ENCODE measurements at places on chromosomes 5 and 9.

DNA sequence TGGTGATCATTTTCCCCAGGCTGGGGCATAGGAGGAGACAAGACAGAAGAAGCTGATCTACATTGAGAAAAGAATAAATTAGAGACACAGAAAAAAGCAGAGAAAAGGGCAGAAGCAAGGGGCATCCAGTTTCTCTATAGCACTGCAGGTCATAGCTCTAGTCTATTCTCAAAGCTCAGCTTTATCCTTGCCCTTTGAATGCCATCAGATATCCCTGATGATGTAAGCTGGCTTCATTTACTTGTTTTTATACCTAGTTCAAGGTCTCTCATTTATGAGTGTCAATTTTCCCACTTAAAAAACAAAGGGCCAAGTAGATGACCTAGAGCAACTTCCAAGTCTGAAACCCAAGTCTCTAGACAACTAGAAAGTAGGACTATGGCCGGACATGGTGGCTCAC lies 32.7 kb downstream of the FBXO10 start:
- DNase-seq, result no peak

DNA sequence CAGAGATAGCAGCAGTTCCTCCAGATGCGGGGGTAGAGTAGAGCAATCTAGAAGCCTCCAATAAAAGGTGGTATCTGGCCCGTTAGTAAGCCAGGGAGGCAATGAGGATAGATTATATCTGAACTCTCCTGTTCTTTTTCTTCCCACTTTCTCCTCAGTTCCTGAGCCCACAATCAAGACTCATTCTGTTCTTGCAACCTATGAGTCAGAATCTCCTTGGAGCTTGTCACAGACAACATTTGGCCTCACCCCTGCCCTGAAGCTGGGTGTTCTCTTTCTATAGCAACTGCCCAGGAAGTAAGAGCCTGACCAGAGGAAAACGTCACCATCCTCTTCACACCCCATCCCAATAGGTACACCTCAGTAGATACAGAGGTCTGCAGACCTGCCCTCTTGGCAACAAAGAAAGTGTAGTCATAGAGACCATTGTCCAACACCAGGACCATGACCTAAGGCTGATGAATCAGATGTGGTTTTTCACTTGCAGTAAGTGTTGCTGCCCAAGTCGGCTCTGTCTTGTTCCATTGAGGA lies 76.3 kb upstream of the PCA3 start:
- DNase-seq, result no peak

GRCh38 chr5:4576161-4576748 lies 563.9 kb upstream of the ADAMTS16 start:
- DNase-seq, result no peak

DNA sequence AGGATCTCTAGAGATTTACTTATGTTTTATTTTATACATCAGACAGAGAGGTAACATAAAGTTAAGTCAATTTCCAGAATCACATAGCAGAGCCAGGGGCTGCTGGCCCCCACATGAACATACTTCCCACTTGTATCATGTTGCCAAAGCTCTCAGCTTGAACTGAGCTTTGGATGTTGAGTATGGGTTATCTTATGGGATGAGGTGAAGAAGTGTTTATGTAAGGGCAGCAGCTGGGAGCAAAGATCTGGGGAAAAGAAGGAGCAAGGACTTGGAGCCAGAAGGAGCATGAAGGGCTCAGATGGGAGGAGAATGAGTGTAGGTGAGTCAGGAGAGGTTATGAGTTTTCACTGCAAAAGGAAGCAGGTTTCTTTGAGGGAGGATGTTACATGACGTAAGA lies 72.0 kb downstream of the MROH2B start:
- DNase-seq, result no peak

Measured in stimulated activated CD4-positive, alpha-beta T cell treated with anti-CD3 and anti-CD28 coated beads, Interleukin-12 subunit alpha, Interleukin-12 subunit beta, amount 100 ng/mL, for 4 hours (primary cell).